Stimulated activated CD4-positive, alpha-beta T cell treated with anti-CD3 and anti-CD28 coated beads, Interleukin-4, amount 100 ng/mL, for 24 hours (primary cell): ENCODE measurements at places on chromosomes 11 and 22.

- no peak for DNase-seq
Observed at GRCh38 chr11:117527271-117527670, 199.6 kb downstream of the CEP164 start.

- no peak for DNase-seq
Observed at GRCh38 chr22:21858025-21858764, 9.2 kb downstream of the MAPK1 start.

- DNase-seq, result no peak
Observed at GRCh38 chr11:69216647-69217051, 60.9 kb downstream of the SMIM38 start.

GRCh38 chr11:657691-658126 lies 20.6 kb downstream of the DRD4 start:
- DNase-seq, result no peak

GRCh38 chr11:107561688-107562087 lies 3.8 kb downstream of the ALKBH8 start:
- no peak for DNase-seq
